ENCODE measurements at places on chromosomes 11 and 22.
A peak's percentile ranks its signal among the peaks of the same experiment; 100 is the strongest.

GRCh38 chr11:74729397-74729796 is 1.8 kb downstream of the CHRDL2 start:
- no peak for DNase-seq

DNA sequence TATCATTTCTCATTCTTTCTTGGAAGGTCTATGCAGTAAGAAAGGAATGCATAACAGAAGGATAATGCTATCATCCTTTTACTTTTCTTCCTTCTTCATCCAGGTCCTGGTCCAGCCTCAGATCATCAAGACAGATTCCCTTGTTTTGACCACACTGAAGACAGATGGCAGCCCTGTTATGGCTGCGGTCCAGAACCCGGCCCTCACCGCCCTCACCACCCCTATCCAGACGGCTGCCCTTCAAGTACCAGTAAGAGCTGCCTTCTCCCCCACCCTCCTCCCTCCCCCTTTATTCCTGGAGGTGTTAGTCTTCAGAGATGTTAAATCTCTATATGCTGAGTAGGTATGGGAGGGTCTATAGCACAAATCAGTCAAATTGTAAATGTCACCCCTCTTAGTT is 37.9 kb downstream of the SREBF2 start:
- DNase-seq = no peak

GRCh38 chr22:24843048-24843447 is 37.0 kb downstream of the SGSM1 start:
- DNase-seq = no peak

DNA sequence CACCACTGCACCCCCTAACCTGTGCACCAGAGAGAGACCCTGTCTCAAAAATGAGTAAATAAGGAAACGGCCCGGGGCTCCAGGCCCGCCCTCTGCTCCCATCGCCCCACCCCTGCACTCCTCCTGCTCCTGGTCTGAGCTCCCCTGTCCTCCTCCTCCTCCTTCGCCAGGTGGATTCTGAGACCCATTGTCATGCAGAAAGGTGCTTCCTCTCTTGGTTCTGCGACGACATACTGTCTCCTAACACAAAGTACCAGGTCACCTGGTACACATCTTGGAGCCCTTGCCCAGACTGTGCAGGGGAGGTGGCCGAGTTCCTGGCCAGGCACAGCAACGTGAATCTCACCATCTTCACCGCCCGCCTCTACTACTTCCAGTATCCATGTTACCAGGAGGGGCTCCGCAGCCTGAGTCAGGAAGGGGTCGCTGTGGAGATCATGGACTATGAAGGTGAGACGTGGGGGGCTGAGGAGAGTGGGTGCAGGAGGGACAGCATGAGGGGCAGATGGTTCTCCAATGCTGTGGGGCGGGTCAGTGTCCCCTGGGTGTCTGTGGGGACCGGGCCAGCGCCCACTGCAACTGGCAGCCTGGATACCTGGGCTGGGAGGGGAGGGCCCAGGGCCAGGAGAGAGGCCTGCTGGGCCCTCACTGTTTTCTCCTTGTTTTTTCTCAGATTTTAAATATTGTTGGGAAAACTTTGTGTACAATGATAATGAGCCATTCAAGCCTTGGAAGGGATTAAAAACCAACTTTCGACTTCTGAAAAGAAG is 3.1 kb upstream of the APOBEC3D start:
- DNase-seq = no peak

- DNase-seq = no peak
Measured at GRCh38 chr22:43722444-43722843, 89.7 kb downstream of the EFCAB6 start.

DNA sequence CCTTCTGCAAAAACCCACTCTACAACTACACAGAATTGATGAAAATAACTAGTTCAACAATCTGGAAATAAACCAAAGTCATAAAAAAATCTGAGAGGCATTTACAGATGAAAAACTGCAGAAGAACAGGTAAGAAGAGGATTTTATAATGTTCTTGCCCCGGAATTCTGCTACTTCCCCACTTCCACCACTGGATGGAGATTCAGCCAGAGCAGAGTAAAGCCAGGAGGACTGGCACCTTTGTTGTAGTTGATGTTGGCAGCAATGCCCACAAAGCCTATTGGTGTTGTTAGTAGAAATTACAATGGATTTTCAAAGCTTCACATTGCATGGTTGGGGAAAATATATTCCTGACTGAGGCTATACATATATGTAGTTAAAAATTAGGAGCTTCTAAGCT is 640.2 kb downstream of the LRRC4C start:
- DNase-seq = no peak

- no peak for DNase-seq
Measured at GRCh38 chr11:9936754-9937153, 272.9 kb downstream of the SWAP70 start.

DNA sequence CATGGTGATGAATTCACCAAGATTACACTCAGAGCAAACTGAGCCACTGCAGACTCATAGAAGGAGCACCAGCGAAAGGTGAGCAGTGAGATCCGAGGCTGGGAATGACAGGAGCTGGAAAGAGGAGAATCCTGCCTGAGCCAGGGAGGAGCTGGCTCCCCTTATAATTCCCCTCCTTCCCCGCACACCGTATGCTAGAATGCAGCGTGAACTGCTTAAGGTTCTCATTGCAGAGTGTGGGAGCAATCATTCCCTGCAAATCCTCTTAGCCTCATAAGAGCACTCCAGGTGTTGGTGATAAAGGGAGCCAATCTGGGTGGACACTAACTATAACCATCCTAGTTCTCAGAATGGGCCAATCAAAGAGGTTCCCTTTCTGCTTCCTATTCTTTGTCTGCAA is 127.6 kb upstream of the TEAD1 start:
- DNase-seq = no peak

GRCh38 chr11:87359401-87359800 is 321.7 kb downstream of the TMEM135 start:
- DNase-seq = no peak

DNA sequence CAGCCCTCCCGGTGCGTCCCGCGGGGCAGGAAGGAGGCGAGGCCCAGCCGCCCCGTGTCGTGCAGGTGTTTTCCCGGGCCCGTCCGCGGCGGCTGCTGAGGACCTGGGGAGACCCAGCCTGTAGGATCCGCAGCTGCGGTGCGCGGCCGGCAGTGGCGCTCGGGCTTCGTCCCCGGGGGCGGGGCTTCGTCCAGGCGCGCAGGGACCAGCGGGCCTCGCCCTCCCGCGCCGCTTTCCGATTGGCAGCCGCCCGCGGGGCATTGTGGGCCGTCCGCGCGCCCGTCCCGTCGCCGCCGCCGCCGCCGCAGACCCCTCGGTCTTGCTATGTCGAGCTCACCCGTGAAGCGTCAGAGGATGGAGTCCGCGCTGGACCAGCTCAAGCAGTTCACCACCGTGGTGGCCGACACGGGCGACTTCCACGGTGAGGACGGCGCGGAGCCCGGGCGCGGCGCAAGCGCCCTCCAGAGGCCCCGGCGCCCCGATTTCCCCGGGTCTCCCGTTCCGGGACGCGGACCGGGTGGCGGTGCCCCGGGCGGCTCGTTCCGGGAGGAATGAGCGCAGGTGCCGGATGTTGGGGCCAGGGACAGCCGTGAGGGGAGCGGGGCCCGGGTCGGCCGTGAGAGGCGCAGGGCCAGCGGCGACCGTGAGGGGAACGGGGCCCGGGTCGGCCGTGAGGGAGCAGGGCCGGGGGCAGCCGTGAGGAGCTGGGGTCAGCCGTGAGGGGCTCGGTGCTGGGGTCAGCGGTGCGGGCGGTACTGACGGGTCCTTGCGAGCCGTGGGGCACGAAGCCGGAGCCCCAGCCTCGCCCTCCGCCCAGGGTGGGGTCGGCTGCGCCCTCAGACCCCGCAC is at the start of gene TALDO1:
TALDO1 (plus strand) TSS at position 307 of the 849 bp plus-strand sequence; CDS start at position 325, 18 bp downstream.
- peak; percentile 96 for DNase-seq

GRCh38 chr11:36558571-36559413 is 9.0 kb upstream of the RAG1 start:
- no peak for DNase-seq

GRCh38 chr11:118988280-118988679 is 9.7 kb upstream of the CENATAC start:
- no peak for DNase-seq

- no peak for DNase-seq
Measured at GRCh38 chr11:123217897-123218296, 22.8 kb upstream of the CLMP start.

DNA sequence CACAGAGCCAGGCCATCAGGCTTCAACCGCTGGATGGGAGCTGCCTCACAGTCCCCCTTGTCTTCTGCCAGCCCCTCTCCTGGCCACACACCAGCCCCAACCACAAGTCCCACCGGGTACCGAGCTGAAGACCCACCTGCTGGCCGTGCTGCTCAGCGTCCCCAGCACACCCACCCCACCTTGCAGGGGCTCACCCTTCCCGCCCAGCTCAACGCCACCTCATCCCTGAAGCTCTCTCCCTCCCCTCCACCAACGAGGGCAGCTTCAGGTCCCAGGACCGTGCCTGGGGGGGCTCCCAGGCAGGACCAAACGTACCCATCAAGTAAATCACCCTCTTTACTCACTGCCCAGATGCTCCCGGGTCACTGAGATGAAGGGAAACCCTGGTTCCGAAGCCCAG is 141.0 kb downstream of the CRYBB2 start:
- DNase-seq = no peak

DNA sequence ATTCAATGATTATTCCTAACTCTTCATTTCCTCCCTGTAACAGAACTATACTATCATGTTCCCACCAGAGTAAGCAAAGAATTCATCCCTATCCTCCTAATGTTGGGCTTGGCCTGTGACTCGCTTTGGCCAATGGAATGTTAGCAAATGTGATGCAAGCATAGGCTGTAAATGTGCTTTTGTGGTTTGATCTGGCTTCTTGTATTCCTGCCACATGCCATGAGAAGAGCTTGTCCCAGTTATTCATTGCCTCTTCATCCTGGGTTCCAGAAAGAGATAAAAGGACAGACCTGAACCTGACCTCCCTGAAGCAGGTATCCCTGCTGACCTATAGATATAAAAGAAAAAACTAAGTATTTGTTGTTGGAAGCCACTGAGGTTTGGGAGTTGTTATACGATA is 51.0 kb downstream of the SYTL2 start:
- DNase-seq = no peak

GRCh38 chr11:106917973-106918372 is 100.3 kb downstream of the GUCY1A2 start:
- DNase-seq = no peak

GRCh38 chr11:70493891-70494290 is 95.6 kb downstream of the CTTN start:
- no peak for DNase-seq

DNA sequence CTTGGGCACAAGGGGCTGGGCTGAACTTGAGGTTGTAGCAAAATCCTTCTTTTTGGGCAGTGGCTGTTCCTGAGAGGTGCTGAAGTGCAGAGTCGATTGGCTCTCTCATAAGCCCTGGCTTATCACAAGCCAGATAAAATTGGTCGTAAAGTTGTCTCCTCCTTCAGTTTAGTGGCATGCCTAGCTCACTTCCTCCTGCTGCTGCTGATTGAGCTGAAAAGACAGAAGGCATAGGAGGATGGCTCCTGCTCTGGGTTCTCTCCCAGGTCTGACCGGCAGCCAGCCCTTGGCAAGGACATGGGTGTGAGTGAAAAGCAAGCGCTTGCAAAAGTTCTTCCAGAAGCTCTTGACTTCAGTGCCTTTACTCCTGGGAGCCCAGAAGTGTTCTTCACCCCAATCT is 83.9 kb downstream of the LDLRAD3 start:
- DNase-seq = no peak

GRCh38 chr11:120184371-120184945 is 26.4 kb upstream of the OAF start:
- DNase-seq = peak; percentile 51

DNA sequence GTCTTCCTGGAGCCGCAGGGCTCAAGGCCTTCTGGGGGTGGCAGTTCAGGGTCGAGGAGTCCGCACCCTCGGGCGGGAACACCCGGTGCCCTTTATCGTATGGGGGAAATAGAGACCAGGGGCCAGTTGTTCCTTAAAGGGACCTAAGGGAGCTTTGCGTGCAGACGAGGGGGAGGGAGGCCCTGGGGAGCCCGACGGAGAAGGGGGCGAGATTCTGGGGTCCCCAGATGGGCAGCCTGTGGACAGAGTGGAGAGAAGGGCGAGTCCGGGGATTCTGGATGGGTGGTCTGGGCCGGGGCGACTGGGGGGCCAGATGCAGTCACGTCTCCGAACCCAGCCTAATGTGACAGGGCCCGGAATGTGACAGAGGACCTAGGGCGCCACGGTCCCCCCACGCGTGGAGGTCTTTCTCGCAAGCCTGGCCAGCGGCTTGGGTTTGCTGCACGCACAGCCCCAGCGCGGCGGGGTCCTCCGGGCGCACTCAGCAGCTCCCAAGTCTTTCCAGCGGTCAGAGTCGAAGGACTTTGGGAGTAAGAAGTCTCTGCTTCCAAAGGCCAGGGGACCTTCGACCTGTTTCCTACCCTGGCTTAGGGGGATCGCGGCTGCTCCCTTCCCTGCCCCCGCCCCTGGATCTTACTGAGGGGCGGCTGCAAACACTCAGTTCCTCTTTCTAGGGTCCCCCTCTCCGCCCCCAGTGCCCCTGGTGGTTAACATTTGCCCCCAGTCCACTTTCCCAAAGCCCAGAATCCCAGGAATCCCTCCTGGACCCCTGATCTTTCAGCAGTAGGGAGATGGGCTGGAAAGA is 547 bp downstream of the TUBA8 start:
- DNase-seq = no peak

GRCh38 chr11:101407324-101407723 is 176.5 kb downstream of the TRPC6 start:
- no peak for DNase-seq

GRCh38 chr11:121134741-121135312 is 33.8 kb downstream of the TECTA start:
- DNase-seq = no peak

- DNase-seq = no peak
Measured at GRCh38 chr11:71235719-71236118, 16.7 kb downstream of the SHANK2 start.

DNA sequence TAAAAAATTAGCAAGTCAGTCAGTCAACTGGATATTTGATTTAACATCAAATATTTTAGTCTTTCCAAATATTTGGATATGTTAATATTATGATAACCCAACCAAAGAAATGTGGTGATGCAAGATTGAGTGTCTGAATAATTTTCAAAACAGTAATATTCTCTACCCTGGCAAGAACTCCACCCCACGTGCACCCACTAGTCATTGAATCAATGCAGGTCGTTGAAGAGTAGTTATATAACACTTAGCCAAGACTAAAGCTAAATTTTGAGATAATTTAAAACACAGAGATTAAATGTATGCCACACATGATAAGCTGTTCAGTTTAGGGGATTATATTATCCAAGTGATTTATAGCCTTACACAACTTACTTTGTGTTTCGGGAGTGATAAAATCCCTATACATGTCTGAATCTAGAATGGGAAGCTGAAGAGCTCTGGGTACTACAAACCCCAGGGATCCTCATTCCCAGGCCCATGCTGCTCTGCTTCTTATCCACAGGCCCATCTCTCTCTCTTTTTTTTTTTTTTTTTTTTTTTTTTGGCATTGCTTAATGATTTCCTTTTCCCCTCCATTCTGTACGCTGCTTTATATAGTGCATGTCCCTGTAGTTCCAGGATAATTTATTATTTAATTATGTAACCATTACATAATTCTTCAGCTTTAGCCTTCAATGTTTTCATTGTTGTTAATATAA is 392.9 kb downstream of the NTM start:
- DNase-seq = no peak

GRCh38 chr11:26995701-26996460 is 2.0 kb downstream of the FIBIN start:
- DNase-seq = no peak

Data from type B pancreatic cell (in vitro differentiated cells).